ENCODE measurements at places on chromosomes 5 and 9.

DNA sequence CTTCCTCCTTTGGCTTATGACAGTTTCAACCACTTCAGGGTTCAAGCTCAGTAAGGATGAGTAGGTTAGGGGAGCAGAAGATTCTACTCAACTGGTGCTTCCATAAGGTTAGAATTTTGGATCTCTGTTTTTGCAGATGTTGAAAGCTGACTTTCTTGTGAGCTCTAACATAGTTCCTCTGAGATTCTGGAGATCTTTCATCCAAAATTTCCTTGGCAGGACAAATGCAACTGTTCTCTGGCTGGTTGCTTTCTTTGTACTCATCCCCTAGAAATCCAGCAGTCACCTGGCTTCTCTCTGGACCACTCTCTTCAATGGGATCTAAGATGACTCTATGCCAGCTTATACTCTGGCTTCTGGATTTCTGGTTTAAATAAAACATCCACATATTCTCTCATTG lies 189.6 kb downstream of the ESM1 start:
- DNase-seq: no peak

- DNase-seq: no peak
These were observed 324.4 kb upstream of the MPDZ start for GRCh38 chr9:13603921-13604320.

- DNase-seq: no peak
These were observed 294.7 kb upstream of the DMRT1 start for GRCh38 chr9:546797-547223.

DNA sequence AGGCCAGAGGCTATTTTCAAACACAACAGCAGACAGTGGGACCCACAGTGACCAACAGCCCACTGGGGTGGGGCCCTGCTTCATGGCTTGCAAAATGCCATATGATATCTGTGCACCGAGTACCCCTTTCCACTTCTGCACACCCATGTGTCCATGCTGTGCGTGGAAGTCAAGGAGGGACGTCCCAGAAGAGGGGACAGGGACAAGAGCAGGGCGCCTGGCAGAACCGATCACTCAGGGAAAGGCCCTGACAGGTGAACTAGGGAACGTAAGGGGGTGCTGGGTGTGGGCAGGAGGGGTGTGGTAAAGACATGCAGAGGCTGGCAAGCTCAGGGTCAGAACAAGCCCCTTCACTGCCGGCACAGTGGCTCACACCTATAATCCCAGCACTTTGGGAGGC lies 7.6 kb upstream of the TTLL11 start:
- DNase-seq: no peak

DNA sequence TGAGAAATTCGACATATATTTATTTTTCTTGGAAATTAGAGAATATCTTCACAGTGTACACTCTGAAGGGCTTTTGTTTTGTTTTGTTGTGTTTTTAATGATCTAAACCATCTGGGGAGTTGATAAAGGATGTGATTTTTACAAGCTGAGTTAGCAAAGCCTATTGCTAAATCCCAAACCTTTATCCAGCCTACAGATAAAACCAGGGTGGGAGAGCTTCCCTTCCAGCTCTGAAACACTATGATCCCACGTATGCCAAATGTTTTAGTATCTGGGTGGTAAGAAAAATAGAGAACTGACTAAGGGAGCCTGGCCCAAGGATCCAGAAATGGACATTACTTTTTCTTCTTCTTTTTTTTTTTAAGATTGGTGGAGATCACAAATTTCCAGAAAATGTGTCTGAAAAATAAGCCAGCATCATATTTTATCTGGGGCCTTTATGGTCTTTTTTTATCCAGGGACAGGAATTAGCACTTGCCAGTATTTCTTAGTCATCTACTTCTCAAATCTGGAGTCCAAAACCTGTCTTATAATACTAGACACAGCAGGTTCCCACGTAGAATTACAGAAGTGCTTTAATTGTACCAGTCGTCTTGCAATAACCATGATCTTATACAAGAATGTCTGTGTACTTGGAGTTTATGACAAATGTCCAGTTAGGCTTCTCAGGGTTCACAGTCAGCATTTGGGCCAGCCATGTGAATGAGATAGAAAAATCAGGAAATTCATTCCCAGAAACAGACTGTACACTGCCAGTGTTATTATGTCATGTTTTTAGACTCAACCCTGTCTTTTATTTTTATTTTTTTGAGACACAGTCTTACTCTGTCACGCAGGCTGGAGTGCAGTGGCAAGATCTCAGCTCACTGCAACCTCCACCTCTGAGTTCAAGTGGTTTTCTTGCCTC lies 290.8 kb upstream of the MPDZ start:
- no peak for DNase-seq

GRCh38 chr9:134208981-134209725 lies 44.8 kb upstream of the RNU6ATAC start:
- DNase-seq: no peak

DNA sequence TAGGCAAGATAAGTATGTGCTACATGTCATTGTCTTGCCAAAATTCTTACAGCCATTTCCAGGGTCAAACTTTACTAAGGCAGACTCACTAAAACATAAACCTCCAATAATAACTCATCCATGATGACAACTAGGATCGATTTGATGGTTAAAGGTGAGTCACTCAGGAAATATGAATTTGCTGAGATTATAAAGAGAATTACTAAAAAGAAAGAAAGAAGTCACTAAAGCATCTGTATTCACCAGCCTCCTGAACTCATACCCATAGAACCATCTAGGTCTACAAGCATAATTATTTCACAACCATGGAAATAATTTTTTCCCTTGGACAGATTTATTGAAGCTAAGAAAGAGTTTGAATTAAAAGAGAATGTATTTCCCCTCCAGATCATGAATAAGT lies 258.6 kb downstream of the TLE1 start:
- DNase-seq: no peak

DNA sequence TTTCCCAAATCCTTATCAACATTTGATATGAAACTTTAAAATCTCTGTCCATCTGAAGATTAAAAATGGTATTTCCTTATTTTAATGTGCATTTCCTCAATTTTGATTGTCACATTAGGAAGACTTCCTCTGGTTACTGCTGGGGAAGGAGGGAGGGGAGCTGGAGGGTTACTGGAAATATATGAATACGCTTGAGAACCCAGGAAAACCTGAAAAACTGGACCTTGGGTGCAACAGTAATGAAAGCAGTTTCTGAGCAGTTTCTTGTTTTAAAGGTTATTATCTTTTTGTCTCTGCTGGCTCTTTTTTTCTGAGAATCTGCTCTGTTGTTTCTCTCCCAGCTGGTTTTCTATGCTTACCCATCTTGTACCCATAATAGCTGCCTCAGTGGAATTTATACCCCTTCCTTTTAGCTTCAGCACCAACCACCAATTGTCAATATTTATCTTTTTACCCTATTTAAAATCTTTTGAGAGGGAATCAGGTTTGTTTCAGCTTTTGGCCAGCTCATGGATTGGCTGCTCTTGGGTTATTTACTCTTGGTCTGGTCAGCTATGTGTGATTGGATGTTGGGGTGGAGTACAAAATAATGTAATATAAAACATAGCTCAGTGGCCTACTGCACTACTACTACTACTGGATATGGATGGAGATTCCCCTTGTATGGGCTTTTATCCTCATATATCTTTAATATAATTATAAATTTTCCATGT lies 67.4 kb downstream of the UNC13B start:
- DNase-seq: no peak

GRCh38 chr5:168413062-168413461 lies 73.2 kb upstream of the RARS1 start:
- DNase-seq: no peak

DNA sequence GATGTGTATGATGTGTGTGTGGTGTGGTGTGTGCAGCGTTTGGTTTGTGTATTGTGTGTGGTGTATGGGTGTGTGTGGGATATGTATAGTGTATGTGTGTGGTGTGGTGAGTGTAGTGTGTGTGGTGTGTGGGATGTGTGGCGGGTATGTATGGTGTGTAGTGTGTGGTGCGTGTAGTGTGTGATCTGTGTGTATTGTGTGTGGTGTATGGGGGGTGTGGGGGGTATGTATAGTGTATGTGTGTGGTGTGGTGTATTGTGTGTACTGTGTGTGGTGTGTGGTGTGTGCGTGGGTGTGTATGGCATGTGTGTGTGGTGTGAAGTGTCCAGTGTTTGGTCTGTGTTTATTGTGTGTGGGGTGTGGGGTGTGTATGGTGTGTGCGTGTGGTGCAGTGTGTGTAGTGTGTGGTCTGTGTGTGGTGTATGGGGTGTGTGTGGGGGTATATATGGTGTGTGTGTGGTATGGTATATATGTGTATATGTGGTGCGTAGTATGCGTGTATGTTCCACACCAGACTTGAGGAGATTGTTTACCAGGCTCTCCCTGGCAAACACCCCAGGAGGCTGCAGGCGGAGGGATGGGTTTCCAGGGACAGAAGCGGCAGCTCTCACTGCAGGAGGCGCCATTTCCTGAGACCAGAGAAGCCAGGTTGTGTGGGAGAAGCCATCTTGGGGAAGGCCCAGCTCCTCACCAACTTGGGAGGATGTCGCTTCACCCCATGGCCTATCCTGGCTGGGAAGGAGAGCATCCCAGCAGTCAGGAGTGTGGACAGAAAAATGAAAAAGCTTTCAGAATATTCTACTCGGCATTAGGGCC lies 138.1 kb downstream of the NXNL2 start:
- no peak for DNase-seq

- DNase-seq: no peak
These were observed 26.7 kb downstream of the POLR1E start for GRCh38 chr9:37512437-37512836.

DNA sequence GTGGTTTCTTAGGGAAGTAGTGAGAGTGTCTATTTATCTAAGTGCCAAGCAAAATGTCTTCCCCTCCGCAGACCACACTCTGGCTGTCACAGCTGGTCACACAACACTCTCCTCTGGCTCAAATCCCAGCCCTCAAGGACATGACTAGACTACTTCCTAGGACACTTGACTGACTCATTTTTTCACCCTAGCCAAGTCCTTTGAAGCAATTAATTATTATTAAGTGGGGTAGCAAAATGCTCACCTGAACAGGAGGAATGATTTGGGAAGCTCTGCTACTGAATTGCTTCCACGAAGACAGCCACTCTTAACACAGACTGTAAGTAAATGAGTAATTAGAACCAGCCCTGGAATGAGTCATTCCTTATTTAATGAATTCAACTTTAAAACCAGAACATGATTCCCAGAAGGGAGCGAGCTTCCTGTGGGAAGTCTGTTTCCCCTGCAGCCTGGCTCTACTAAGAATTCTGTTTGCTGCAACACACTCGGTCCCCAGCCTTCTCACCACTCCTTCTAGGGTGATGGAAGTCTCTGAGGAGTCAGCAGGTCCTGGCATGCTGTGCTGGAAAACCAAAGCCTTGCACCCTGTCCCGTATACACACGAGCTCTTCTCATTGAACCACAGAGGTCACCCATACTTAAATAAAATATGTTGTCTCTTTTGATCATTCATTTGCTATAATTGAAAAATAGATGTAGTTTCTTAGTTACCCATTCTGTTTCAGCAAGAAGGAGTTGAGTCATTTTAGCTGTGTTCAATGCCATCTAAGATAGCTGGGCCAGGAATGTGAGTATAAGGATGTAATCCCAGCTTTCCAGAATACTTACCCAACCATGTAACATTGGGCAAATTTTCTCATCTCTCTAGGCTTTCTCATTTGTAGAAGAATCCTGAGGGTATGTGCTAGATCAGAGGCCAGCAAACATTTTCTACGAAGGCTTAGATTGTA lies 218.6 kb upstream of the RASEF start:
- peak; percentile 92 for DNase-seq

- DNase-seq: no peak
These were observed 121.3 kb upstream of the KLF9 start for GRCh38 chr9:70535546-70536323.

GRCh38 chr5:159678657-159679392 lies 237.5 kb upstream of the ADRA1B start:
- DNase-seq: no peak

GRCh38 chr5:951940-952596 lies 56.5 kb upstream of the NKD2 start:
- no peak for DNase-seq

- no peak for DNase-seq
These were observed 151.5 kb downstream of the RGS3 start for GRCh38 chr9:113614843-113615648.

GRCh38 chr5:66273121-66273520 lies 129.0 kb downstream of the SREK1 start:
- no peak for DNase-seq

DNA sequence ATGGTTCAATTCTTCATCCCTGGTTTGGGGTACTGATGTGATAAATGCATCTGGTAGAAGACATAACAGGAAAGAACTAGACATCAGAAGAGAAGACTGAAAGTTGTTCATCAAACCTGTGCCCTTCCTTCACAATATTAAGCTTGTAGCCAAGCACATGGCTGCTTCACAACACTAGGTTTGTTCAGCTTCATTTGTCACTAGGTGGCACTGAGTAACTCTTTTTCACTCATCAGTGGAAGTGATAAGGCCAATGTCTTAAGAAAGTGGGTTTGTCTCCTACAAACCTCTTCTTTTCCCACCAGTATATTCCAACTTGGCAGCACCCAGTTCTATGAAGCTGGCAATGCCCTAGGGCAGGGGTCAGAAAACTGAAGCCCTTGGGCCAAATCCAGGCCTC lies 26.9 kb downstream of the ZNF484 start:
- no peak for DNase-seq

- no peak for DNase-seq
These were observed 8.2 kb downstream of the ADGRD2 start for GRCh38 chr9:124458441-124458840.

DNA sequence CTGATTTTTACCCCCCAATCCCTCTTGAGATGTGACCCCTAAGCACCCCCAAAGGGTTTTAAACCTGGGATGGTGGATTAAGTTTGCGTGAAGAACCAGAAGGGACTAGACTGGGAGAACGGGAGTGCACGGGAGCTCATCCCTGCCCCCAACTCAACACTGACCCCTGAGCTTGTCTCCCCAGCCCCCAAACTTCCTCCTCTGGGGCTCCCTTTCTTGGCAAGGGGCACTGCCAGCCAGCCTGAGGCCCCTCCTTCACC lies 5.0 kb upstream of the SET start:
- no peak for DNase-seq

DNA sequence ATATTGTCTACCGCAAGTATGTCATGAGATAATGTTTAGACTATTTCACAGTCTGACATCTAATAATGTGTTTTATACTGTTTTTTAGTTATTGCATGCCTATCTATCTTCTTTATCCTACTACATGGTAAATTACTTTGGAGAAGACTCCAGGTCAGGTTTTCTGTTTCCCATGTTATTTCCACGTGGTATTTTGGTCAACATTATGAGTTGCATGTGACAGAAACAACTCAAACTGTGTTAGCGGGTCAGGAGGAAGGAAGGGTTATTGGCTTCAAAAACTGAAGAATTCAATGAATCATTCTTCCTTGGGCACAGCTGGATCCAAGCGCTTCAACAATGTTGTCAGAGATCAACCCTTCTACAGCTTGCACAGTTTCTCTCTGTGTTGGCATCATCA lies 252.1 kb upstream of the CCNG1 start:
- no peak for DNase-seq

DNA sequence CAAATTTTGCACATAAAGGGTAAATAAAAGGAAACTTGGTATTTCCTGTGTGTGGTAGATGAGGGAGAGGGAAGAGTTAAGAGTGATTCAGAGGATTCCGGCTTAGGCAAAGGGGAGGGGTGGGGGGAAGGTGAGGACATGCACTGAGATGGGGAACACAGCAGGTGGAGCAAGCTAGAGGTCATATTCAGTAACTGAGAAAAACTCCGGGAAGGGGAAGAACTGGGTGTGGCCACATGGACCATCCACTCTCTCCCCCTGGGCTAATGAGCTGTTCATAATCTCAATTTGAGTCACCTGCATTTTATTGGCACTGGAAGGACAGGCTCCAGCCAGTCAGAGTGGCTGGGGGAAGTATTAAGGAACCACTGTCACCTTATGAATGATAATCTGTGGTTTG lies 45.1 kb upstream of the UGCG start:
- no peak for DNase-seq

GRCh38 chr5:152701305-152701949 lies 296.3 kb upstream of the NMUR2 start:
- no peak for DNase-seq
